Stimulated activated CD8-positive, alpha-beta memory T cell treated with anti-CD3 and anti-CD28 coated beads, Interleukin-4, amount 100 ng/mL, for 1 hour (primary cell): ENCODE measurements at places on chromosomes 4 and X.

GRCh38 chr4:118682928-118683327, 2.3 kb upstream of the METTL14 start:
- DNase-seq, result no peak

GRCh38 chr4:9870165-9870790, 88.8 kb downstream of the DRD5 start:
- DNase-seq, result no peak

DNA sequence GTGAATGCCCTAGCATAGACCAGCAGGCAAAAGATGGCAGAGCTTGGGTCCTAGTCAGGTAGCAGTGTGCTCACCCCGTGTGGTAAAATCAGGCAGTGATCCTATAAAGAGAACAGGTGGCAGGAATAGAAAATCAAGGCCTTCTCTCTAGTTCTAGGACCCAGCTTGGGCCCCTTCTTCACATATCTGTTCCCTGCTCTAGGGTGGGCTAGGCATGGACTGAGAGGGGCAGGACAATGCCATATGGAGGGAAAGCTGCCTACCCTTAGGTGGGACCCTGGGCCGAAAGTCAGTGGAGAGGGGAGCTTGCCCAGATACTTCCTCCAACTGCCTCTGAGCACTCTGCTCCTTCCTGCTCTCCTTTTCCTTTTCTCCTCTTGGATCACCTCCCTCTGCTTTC, 117.4 kb upstream of the NALF2 start:
- no peak for DNase-seq

DNA sequence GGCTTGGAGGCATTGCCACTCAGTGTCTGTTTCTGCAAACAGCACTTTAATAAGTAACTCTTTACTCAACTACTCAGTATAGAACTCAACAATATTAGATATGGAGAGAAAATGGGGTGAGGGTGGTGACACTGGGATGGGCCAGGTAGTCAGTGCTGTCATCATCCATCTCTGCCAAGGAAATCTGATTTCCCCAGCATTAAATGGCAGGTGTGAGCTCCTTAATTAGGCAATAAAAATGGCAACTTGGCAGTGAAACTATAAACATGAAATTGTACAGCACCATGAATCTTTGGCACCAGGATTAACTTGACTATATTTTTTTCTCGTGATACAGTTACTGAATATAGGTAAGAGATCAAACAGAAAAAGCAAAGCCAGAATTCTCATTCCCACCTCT, 146.2 kb downstream of the GLRA2 start:
- DNase-seq, result no peak

DNA sequence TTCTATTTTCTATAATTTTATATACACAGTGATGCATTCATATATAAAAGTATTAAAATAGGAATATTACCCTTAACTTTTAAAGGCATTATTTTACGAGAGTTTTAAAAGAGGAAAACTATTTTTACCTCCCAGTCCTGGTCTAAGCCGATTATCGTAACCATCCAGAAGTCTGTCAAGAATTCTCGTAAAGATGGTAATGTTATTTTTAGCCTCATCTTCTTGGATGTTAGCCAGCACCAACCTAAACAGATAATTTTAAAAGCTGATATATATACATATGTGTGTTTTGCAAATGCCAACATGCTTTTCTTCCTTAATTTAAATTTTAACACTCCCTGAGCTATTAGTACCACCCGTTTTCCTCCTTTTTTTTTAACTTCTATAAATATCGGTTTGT, 4.0 kb downstream of the GABRA2 start:
- no peak for DNase-seq

DNA sequence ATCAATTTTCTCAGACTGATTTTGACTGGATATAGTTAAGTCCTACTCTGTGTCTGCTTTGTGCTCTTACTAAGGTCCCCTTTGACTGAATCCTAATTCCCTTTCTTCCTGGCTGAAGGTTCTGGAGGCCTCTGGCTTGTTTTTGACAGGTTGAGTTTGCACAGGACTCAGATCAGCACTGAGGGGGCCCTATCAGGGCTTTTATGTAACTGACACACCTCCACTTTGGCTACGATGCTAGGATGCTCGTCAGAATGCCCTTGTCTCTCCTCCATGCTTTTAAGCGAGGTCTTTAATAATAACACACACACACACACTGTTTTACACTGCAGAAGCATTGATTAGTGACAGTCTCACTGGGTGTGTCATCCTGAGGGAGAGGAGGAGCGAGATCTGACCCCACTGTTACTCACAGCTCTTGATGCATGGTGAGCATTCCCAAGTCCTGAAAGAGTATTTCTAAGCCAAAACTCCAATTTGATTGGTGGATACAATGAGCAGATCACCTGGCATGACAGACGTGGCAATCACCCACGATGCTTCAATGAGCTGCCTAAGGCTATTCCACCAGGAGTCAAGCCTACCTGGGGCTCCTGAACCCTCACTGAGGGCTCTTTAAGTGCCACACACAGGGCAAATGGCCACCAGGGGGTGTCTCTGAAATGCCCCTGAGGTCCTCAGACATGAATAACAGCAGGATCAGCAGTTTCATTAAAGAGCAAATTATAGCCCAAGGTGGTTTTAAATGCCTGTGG, 130.4 kb upstream of the CPEB2 start:
- DNase-seq, result no peak

GRCh38 chr4:152169683-152170082, 366.2 kb downstream of the FBXW7 start:
- no peak for DNase-seq

DNA sequence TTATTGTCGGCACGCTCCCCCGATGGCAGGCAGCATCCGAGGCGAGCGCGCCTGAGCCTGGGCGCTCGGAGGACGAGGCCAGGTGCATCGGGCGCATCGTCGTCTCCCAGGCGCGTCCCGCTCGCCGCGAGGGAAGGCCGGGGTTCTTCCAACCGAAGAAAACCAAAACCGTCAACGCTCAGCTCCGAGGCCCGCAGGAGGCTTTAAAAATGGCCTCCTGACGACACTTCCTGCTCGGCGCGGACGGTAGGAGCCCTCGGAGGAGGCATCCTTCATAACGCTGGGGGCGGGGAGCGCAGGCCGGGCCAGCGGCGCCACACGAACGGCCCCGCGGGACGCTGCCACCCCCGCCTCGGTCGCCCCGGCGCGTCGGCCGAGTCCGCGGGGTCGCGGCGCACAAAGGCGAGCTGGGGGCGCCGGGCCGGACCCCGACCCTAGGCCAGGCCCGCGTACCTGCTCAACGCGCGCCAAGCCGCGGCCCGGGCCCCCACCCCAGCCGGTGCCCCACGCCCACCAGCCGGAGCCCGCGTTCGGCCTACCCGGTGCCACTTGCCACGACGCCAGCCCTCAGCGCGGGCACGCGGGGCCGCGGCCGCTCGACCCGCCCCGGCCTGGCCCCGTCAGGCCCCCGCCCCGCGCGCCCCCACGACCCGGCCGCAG, 501 bp downstream of the ZNF518B start:
- DNase-seq, result no peak

DNA sequence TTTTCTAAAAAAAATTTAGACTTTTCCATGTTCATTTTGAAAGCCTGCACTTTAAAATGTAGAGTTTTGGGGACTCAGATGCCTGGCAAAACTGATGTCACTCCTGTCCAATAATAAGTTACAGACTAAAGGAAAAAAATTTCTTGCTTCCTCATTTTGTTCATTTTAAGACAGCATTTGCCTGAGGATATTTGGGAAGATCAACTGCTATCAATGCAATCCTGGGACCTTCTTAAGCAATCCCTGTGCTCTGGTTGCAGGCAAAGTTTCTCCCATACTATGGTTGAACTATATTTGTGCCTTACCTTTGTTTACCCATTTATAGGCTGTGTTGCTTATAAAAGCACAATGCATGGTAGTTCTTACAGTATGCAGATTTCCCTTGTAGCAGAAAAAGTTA, 280.4 kb downstream of the CFAP47 start:
- DNase-seq, result no peak

- no peak for DNase-seq
Measured at GRCh38 chr4:55077577-55077976, 47.8 kb downstream of the KDR start.

DNA sequence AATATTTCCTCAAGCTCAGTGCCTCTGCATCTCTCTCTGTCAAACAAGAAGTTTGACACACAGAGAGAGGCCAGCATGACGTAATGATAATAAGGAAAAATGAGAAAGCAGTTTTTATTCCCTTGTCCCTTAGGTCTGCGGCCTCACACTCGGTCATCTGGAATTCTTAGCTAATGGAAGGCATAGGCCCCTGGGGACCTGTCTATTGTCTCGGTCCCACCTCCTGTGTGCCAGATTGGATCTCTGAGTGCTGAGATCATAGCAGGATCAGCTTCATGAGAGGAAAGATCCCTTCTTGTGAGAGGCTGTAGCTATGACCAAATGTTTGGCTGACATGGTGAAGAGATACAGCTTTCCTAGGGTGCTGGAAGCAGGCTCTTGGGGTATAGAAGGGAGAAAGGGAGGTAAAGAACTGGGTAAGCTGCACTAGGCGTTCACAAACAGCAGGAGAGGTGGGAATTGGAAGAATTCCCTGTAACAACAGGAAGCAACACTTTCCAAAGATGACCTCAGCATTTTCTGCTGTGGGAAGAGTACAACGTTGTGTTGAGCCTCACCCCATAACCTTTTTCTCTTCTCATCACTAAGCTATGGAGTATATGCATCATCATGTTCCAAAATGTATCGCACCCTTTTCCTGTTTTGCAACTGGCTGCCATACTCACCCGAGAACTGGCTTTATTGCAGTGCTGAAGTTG, 20.2 kb downstream of the TMEM31 start:
- DNase-seq, result no peak

- no peak for DNase-seq
Measured at GRCh38 chr4:6573986-6574746, 823 bp upstream of the MAN2B2 start.

GRCh38 chr4:8647626-8648025, 55.1 kb downstream of the CPZ start:
- DNase-seq, result no peak

GRCh38 chr4:105989485-105990242, 94.4 kb downstream of the NPNT start:
- DNase-seq, result no peak

DNA sequence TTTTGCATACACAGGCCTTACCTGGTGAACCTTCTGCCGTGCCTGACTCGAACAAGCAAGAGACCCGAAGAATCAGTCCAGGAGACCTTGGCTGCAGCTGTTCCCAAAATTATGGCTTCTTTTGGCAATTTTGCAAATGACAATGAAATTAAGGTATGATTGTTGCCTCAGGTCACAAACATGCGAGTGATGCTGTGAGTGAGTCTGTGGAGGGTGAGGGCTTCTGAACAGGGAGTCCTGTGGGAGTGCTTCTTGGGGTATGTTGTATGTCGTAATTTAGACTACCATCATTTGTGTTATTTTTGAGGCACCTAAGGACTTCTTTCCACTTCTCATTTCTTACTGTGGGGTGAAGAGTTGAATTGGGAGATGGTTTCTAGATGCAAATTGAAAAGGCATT, 32.8 kb downstream of the HTT start:
- no peak for DNase-seq

- DNase-seq, result no peak
Measured at GRCh38 chrX:130267956-130268448, 697 bp downstream of the ZNF280C start.

GRCh38 chrX:20620306-20620705, 353.6 kb upstream of the RPS6KA3 start:
- no peak for DNase-seq
